Brain (organoid and tissue), 16 donors: ENCODE measurements at places on chromosomes 1 and 21. TPM values are rescaled to one million over a fixed set of nuclear protein-coding genes. Genes with fewer than 3 reads are reported as not detected.
A peak's percentile ranks its signal among the peaks of the same experiment; 100 is the strongest.

DNA sequence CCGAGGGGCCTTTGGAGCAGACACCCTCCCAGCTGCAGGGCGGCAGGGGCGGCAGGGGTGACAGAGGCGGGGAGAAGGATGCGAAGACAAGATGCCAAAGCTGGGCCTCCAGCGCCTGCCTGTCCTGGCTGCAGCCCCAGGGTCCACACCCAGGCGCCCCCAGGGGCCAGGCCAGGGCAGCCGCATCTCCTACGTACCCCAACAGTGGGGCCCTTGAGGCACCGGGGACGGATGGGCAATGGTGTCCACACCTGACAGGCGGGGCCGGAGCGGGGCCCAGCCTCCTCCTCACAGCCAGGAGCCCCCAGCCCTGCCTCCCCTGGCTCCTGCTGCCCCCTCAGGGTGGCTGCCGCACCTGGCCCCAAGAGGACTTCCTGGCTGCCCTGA lies 7.2 kb downstream of the B3GALT6 start:
- DNase-seq = no peak

- DNase-seq = no peak
Observed at GRCh38 chr1:73034271-73034670, 751.9 kb upstream of the NEGR1 start.

CCDC24 gene
- polyA plus RNA-seq = 18.4 TPM

GRCh38 chr1:196309386-196309785 lies 298.9 kb downstream of the KCNT2 start:
- peak; percentile 77 for DNase-seq

- no peak for DNase-seq
Observed at GRCh38 chr1:234295068-234295467, 78.2 kb upstream of the COA6 start.

- DNase-seq = peak; percentile 14
Observed at GRCh38 chr1:70552662-70553566, 141.8 kb downstream of the CTH start.

DNA sequence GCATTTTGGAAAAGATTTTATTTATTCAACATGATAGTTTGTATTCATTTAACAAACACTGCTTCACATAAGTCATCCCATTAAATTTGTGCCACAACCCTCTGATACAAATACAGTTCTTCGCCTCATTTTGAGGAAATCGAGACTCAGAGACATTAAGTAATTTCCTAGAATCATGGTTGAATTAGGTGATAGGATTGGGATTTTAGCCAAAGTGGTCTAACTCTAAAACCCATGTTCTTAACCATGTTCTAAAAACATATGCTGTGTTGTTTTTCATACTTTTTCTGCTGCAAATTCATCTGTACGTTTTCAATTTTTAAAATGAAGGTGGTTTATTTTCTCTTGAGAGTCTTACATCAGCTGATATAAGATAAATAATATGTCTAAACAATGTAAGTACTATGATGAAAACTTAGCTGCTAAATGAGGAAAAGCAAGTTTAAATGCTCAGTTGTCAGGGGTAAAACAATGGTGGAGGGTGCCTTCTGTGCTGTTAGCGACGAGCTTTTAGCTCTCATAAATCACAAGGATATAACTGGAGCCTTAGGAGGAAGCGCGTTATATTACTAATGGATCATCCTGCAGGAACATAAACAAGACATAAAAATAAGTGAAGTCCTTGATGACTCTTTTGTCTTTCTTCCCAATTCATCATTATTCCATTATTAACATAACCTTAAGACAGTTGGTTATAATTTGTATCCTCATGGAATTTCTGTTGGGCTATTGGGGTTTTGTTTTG lies 97.7 kb downstream of the CACHD1 start:
- no peak for DNase-seq

MYOM3 gene
- polyA plus RNA-seq = not detected

SLC2A5 gene
- polyA plus RNA-seq = 1.3 TPM

- DNase-seq = no peak
Observed at GRCh38 chr1:89286549-89287180, 14.0 kb upstream of the GBP5 start.

- no peak for DNase-seq
Observed at GRCh38 chr1:228754646-228755268, 19.5 kb downstream of the RHOU start.

C1orf185 gene
- not detected for polyA plus RNA-seq

FNDC10 gene
- 21.7 TPM for polyA plus RNA-seq

GRCh38 chr1:21687081-21687529 lies 17.9 kb upstream of the RAP1GAP start:
- DNase-seq = no peak

WNT3A gene
- not detected for polyA plus RNA-seq

TPTE gene
- not detected for polyA plus RNA-seq

GRCh38 chr1:204752688-204753040 lies 67.1 kb upstream of the LRRN2 start:
- DNase-seq = no peak

DNA sequence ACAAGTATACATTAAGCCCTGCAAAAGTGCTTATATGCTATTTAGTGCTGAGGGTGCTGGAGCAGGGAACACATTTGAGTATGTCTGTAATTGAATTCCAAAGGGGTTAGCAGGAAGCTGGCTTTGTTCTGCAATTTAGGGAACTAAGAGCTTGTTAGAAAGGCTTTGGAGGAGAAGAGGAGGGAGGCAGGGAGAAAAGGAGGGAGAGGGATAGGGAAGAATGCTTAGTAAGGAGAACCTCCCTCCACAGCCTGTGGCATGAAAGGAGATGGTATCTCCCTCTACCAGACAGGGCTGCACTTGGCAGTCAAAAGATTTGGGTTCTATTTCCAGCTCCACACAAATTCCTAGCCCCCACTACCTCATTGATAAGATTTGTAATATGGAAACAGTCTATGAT lies 217.8 kb downstream of the DAB1 start:
- DNase-seq = no peak

GRCh38 chr1:224106568-224107281 lies 7.2 kb upstream of the FBXO28 start:
- peak; percentile 37 for DNase-seq

- DNase-seq = no peak
Observed at GRCh38 chr1:168392958-168393549, 112.4 kb downstream of the TBX19 start.

- no peak for DNase-seq
Observed at GRCh38 chr1:67824766-67825165, 8.5 kb downstream of the GNG12 start.

CLCA1 gene
- polyA plus RNA-seq = not detected

ANGPTL7 gene
- not detected for polyA plus RNA-seq

- no peak for DNase-seq
Observed at GRCh38 chr1:214360116-214360515, 79.2 kb downstream of the SMYD2 start.

DNA sequence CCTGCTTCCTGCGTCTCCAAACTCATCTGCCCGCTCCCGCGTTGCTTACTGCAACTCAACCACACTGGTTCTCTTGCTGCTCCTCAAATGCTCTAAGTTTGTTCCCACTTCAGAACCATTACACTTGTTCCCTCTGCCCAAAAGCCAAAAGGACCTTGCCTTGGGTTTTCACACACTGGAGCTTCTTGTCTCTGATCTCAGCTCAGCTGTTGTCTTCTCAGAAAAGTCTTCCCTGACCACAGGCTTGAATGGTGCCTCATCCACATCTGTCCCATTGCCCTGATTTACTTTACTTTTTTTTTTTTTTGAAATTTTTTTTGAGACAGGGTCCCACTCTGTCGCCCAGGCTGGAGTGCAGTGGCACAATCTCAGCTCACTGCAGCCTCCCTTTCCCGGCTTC lies 44.3 kb upstream of the SYT14 start:
- DNase-seq = no peak

GRCh38 chr1:162966613-162967012 lies 102.5 kb upstream of the RGS4 start:
- DNase-seq = no peak

USP48 gene
- 26.9 TPM for polyA plus RNA-seq

GRCh38 chr1:85421179-85421578 lies 43.8 kb downstream of the DDAH1 start:
- no peak for DNase-seq

GRCh38 chr1:150999051-150999674 lies 7.5 kb downstream of the MINDY1 start:
- DNase-seq = no peak

- no peak for DNase-seq
Observed at GRCh38 chr1:79852004-79852403, 845.5 kb upstream of the ADGRL4 start.

ERICH3 gene
- 2.3 TPM for polyA plus RNA-seq

DNA sequence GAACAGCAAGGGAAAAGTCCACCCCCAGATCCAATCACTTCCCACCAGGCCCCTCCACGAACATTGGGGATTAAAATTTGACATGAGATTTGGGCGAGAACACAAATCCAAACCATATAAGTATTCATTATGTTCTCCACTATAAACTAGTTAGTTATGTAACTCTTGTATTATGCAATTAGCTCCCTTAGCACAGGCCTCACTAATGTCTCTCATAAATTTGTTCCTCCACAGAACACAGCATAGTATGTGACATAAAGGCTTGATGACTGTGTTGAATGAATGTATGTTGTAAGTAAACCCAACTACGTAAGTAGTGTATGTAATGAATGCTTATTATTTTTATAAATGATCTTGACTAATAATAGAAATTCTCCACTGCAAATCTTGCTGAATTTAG lies 223.3 kb upstream of the ZRANB2 start:
- no peak for DNase-seq
